Mucosa of descending colon (tissue), 3 donors: ENCODE measurements at places on chromosomes 2 and 18. TPM values are rescaled to one million over a fixed set of nuclear protein-coding genes. Genes with fewer than 3 reads are reported as not detected.

The CLEC4F gene
- total RNA-seq, result 0.19 TPM

The CPS1 gene
- 1.5 TPM for total RNA-seq

The MGAT4A gene
- total RNA-seq, result 158 TPM

The HOXD12 gene
- total RNA-seq, result not detected

The SERPINB10 gene
- total RNA-seq, result not detected

The AP1S3 gene
- 3.5 TPM for total RNA-seq

The FKBP7 gene
- total RNA-seq, result 8.7 TPM
